ENCODE measurements at places on chromosomes 3 and 15.

DNA sequence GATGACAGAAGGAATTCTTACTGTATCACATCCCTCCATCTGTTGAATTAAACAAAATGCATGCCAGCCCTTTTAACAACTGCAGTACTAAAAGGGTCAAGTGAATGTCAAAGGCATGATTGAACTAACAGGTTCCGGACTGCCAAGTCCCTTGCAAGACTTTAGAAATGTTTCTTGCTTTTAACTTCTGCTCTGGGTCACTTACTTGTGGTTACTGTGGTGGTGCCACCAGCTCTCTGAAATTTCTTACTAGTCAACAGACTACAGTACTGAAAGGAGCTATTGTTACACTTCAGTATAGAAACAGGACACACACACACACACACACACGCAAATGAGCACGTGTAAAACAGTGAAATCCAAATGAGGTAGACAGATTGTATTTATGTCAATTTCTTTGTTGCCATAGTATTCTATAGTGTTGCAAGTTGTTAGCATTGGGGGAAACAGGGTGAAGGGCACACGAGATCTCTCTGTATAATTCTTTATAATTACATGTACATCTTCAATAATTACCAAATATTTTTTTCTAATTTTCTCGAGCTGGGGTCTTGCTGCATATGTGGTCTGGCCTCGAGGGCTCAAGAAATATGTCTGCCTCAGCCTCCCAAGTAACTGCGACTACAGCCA is 79.9 kb upstream of the SLC25A26 start:
- no peak for DNase-seq

DNA sequence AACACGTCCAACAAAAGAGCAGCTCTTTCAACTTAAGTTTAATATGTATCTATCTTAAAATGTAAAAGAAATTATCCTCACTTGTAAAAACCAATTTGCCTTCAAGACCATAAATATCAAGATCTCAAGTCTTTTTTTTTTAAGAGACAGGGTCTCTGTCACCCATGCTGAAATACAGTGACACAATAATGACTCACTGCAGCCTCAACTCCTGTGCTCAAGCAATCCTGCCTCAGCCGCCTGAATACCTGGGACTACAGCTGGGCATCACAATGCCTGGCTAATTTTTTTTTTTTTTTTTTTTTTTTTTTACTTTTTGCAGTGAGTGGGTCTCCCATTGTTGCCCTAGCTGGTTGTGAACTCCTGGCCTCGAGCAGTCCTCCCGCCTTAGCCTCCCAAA is 26.0 kb downstream of the ACAP2 start:
- no peak for DNase-seq

DNA sequence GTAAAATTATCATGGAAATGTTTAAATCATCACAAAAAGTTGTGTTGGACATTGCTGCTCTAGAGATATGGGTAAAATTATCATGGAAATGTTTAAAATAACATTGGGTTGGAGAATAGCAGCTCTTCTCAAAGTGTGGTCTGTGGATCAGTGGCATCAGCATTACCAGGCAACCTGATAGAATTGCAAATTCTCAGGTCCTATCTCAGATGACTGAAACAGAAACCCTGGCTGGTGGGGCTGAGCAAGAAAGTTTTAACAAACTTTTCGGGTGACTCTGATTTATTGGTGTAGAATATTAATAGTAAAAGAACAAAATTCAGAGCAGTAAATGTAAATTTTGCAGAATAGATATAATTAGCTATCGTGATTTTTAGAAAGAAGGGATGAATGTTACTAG is 28.9 kb downstream of the NXPE3 start:
- DNase-seq, result no peak

GRCh38 chr3:39808467-39809180 is 785 bp upstream of the MYRIP start:
- no peak for DNase-seq

GRCh38 chr3:113552851-113553250 is 20.5 kb downstream of the SIDT1 start:
- no peak for DNase-seq

DNA sequence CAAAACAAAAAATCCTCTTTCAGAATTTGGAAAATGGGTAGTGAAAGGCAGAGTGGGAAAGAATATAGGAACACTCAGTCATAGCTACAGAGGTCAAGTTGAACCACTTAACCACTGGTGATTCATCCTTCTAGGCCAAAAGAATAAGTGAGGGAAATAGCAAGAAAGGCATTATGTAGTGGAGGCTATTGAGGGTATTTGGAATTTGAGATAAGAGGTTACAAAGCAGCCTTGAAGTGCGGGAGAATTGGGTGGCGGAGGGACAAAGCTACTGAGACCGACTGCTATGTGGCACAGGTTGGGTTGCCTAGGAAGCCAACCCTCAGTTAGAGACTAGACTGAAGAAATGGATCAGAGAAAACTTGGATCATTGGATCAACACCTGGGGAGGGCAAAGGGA is 109.5 kb downstream of the SYNPR start:
- no peak for DNase-seq

DNA sequence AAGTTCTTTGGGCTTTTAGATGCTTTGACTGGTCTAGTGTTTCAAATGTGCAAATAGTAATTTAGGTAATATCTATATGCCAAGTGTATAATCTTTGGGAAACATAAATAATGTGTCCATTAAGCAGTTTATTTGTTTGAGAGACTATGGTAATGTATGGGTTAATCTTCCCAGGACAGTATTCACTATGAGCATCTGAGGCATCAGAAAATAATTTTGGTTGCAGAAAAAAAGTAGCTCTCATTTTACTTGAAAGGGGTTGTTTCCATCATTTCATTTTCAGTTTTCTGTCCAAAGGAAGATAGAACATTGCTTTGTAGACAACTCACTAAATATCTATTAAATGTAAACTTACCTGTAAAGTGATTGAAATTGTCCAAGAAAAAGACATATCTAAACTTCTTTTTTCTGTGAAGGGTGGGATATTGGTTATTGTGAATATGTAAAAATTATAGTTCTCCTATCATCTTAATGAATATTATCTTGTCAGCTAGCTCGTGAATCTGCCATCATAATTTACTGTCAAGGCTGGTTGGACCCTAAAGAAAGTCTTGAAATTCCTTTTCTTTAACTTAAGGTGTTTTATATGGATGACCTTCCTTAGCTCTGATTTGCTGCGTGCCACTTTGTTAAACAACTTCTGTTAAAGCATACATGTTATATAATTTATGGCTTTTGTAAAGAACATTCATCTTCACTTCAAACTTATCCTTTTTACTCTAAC is 108.8 kb downstream of the EPHA3 start:
- DNase-seq, result no peak

DNA sequence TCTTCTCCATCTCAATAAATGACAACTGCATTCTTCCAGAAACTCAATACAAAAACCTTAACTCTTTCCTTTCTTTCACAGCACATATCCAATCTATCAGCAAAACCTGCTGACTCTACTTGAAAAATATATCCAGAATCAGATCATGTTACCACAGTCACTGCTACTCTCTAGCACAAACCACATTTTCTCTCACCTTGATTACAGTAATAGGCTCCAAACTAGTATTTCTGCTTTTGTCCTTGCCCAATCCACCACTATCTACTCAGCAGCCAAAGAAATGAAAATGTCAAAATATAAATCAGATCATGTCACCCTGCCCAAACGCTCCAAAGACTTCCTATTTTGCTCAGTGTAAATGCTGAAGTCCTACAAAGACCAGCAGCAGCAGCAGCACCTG is 15.2 kb downstream of the TMCC1 start:
- DNase-seq, result no peak

GRCh38 chr3:185764980-185765370 is 59.9 kb downstream of the IGF2BP2 start:
- no peak for DNase-seq

DNA sequence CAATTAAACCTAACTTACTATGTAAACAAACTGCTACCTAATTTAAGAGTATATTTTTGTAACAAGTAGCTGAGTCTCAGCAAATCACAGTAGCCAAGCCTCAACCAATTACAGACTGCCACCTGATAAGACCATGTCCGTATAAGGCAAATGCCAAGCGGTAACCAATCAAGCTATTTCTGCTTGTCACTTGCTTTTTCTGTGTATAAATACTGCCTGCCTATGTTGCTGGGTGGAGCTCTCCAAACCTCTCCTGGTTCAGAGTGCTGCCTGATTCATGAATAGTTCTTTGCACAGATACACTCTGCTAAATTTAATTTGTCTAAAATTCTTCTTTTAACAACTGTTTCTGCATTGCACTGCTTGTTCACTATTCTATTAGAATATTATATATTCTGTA is 42.6 kb downstream of the ZNF148 start:
- no peak for DNase-seq

DNA sequence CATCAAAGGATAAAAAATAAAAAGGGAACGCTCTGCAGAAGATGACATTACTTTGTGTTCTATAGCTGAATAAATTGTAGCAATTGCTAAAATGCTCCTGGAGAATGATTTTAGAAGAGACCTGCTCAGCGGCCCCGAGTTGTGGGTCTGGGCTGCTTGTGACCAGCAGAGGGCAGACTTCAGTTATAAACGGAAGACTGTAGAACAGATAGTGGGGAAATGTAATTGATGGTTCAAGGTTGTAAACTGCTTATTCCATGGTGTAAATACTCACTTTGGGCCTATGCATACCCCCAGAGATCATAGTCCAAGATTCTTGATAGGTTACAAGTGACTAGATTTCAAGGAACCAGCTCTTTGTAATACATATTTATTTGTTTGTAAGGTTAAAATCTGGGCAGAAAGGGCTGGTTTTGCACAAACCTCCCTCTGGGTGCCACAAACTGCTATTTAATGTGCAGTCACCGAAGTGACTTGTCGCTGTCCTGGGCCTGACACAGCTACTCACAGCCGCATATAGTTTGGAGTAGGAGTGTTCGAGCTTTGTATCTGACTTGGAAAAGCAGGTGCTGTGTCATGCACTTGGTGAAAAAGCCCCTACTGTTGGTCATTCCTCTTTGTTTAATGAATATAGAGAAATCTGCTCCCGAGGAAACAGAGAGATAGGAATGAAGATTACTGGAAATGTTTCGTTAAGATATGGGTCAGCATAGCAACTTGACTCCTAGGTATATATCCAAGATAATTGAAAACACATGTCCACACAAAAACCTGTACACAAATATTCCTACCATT is 34.7 kb upstream of the NDUFB4 start:
- DNase-seq, result peak; percentile 47

- DNase-seq, result no peak
Observed at GRCh38 chr3:195738274-195739044, 17.7 kb downstream of the MUC20 start.

DNA sequence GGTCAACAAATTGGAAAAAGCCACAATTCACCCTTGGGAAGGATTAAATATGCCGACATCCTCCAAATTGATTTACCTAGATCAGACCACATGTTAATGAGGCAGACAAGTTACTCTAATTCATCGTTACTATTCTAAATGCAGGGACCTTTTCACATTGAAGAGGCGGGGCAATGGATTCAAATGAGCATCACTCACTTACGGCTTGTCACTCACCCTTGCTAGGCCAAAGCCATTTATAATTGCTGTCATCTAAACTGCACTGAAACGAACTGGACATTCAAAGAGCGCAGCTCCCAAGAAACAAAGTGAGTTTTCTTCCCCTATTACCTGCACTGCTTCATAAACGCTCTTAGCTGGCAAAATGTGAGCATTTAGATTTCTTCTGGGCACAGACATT is 313.9 kb downstream of the WDR72 start:
- no peak for DNase-seq

DNA sequence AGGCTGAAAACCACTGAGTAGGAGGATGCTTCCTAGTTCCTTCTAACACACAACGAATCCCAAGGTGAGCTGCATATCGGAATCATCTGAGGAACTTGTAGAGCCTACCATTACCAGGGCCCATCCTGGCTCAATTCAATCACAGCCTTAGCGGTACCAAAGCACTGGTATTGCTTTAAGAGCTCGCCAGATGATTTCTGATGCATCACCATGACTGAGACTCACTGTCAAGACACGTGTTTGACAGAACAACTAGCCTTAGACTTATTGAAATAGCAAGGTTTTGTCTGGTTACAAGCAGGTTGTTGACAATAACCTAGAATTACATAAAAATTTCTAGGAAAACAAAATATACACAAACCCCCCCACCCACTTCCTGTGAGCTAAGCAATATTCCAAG is 68.5 kb downstream of the CBLB start:
- no peak for DNase-seq

DNA sequence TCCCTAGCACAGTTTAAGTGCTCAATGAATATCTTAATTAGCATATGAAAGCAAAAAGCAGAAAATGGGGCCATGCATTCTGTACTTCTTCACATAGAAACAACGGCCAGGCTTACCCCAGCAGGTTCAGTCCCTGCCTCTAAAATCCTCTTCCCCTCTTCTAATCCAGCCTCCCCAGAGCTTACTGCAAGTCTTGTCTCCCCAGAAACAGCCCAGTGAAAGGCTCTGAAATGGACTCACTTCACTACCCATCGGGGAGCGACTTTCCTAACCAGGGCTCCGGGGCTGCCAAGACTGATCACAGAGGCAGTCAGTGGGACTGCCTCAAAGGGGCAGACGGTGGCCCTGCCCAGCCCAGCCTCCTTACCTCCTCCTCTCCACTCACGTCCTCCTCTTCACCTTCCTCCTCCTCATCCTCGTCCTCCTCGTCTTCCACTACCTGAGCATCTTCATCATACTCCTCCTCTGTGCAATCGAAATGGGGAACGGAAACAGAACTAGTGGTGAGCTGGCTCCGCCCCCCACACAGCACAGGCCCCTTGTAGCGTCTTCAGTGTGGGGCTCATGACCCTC is 38.0 kb downstream of the ANP32A start:
- no peak for DNase-seq

DNA sequence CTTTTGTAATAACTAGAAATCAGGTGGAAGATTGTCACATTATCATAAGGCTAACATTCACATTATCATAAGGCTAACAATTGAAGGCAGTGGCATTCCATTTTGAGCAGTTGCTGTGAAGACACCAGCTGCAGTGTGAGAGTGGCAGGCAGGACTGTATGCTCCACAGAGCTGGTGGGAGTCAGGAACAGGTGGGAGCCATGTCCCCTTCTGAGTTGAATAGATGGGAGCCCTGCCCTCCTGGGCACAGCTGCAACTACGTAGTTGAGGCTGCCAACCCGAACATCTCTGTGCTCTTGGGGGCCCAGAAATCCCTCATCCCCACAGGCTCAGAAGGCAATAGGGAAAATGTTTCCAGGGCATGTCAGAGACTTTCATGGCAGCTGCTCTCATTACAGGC is 1627.6 kb downstream of the SI start:
- DNase-seq, result no peak

DNA sequence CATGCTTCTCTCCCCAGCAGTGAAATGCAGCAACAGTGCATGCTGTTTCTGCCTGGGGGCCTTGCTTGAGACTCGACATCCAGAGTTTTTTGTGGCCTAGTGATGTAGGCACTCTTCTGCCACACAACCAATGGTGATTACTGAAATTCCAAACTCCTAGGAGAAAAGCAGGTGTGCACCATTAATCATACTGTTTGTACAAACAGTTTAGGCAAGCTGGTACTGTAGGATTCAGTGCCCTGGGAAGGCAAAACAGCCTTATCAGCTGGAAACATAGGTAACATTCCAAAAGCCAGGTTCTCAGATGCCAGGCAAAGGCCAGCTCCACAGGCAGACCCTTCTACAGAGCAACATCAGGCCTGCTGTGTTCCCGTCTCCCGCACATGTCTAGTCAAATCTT is 17.5 kb upstream of the RBP1 start:
- DNase-seq, result no peak

GRCh38 chr15:94098921-94099573 is 132.3 kb upstream of the MCTP2 start:
- DNase-seq, result no peak
